ENCODE measurements at places on chromosomes 2 and 18. TPM values are rescaled to one million over a fixed set of nuclear protein-coding genes. Genes with fewer than 3 reads are reported as not detected.

AQP12A gene
- not detected for total RNA-seq

SNRNP27 gene
- total RNA-seq: 35.1 TPM

DCDC2C gene
- not detected for total RNA-seq

CYTIP gene
- total RNA-seq: 1.4 TPM

UGT1A4 gene
- not detected for total RNA-seq

REG1B gene
- not detected for total RNA-seq

C2orf68 gene
- 30.9 TPM for total RNA-seq

HRH4 gene
- under 0.01 TPM for total RNA-seq

ARHGAP28 gene
- total RNA-seq: 23.9 TPM

DYNC1I2 gene
- total RNA-seq: 109 TPM

DNA sequence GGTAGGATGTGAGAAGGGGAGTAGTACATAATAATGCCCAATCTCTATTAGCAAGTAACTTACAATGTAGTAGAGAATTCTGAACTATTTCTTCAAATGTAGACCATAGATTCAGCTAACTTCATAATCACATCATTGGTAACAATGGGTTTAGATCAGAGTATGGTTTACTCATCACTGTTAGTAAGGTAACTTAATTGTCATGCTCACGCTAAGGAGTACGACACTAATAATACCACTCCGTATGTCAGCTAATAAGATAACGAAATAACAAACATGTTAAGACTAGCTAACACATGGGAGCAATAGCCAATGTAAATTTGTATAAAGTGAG lies 56.4 kb upstream of the CCDC141 start:
- no peak overlapping the region for H3K27ac ChIP-seq
- no peak overlapping the region for H3K4me3 ChIP-seq
- H3K27me3 ChIP-seq: no peaks in the 10 kb centered on the region
- H3K36me3 ChIP-seq: peaks cover 20% of the 10 kb centered on the region

DNA sequence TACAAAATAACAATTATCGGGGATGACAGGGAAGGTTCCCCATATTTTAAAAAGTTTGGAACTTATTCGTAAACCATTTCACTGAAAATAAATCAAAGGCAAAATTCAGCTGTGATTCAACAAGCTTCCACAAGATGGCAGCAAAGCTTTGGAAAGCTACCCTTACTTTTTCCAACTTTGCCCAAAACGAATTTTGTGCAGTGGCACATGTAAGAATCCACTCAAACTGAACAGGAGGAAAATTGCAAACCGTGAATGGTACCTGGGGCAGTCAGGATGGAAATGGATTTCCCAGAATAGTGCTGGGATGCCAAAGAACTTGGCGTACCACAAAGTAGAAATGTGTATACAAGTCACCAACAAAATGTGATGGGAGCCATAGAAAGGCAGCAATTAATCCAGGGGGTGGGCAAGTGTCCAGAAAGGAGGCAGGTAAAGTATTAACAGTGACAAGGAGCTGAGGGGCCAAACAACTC lies 10.7 kb downstream of the RPL31 start:
- H3K27ac ChIP-seq: no peak overlapping the region
- peak; percentile 59 for DNase-seq
- H3K4me3 ChIP-seq: no peak overlapping the region

GRCh38 chr2:152301131-152301530 lies 33.8 kb upstream of the FMNL2 start:
- no peaks in the 10 kb centered on the region for H3K36me3 ChIP-seq
- DNase-seq: no peak
- H3K4me3 ChIP-seq: no peak overlapping the region
- no peaks in the 10 kb centered on the region for H3K27me3 ChIP-seq
- H3K27ac ChIP-seq: no peak overlapping the region
- H3K4me1 ChIP-seq: no peaks in the 10 kb centered on the region

- no peak overlapping the region for H3K27ac ChIP-seq
- no peaks in the 10 kb centered on the region for H3K27me3 ChIP-seq
- H3K36me3 ChIP-seq: no peaks in the 10 kb centered on the region
- H3K4me3 ChIP-seq: no peak overlapping the region
- H3K4me1 ChIP-seq: no peaks in the 10 kb centered on the region
These were observed 173.8 kb downstream of the BCL11A start for GRCh38 chr2:60379684-60380083.

DNA sequence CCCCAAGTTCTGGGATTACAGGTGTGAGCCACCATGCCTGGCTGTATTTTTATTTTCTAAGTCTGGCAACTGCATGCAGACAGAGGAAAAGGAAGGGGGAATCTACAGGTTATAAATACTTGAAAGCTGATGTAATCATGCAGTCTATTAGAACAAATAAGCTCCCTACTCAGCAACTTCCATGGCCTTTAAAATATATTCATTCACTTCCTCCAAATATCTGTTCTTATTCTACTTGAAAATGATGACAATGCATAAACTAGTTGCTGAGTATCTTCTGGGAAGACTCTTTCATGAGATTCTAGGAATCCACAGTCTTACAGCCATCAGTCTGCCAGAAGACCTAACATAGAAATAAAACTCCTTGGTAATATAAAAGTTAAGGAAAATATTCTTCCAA lies 66.9 kb upstream of the NCKAP5 start:
- H3K27ac ChIP-seq: no peak overlapping the region
- peaks cover 10% of the 10 kb centered on the region for H3K4me1 ChIP-seq
- no peaks in the 10 kb centered on the region for H3K27me3 ChIP-seq
- no peak for DNase-seq

DNA sequence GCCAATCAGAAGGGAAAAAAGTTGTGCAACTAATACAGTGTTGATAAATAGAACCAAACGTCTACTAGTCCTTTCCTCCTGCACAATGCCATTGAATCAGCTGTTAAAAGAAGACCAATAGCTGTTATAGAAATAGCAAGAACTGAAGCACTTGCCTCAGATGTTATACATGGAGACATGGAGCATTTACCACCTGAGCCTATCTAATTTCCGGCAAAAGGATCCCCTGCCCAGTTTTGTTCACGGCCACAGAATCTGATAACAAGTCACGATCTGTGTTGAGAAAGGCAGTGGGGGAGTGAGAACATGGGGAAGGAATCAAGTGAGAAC lies 285.4 kb downstream of the ZEB2 start:
- H3K4me3 ChIP-seq: no peak overlapping the region
- H3K4me1 ChIP-seq: peaks cover 9% of the 10 kb centered on the region
- no peak for DNase-seq
- H3K27me3 ChIP-seq: no peaks in the 10 kb centered on the region

- H3K4me1 ChIP-seq: no peaks in the 10 kb centered on the region
- H3K27me3 ChIP-seq: peaks cover 60% of the 10 kb centered on the region
- H3K36me3 ChIP-seq: no peaks in the 10 kb centered on the region
- H3K27ac ChIP-seq: no peak overlapping the region
- H3K4me3 ChIP-seq: no peak overlapping the region
These were observed 11.0 kb upstream of the LGALSL start for GRCh38 chr2:64442801-64443429.

- H3K36me3 ChIP-seq: peaks cover 35% of the 10 kb centered on the region
- peaks cover 95% of the 10 kb centered on the region for H3K4me1 ChIP-seq
- H3K27me3 ChIP-seq: no peaks in the 10 kb centered on the region
- H3K27ac ChIP-seq: peak overlapping the region; percentile 85
- DNase-seq: no peak
- peak overlapping the region; percentile 22 for H3K4me3 ChIP-seq
These were observed 17.8 kb downstream of the CRIM1 start for GRCh38 chr2:36373149-36373926.

DNA sequence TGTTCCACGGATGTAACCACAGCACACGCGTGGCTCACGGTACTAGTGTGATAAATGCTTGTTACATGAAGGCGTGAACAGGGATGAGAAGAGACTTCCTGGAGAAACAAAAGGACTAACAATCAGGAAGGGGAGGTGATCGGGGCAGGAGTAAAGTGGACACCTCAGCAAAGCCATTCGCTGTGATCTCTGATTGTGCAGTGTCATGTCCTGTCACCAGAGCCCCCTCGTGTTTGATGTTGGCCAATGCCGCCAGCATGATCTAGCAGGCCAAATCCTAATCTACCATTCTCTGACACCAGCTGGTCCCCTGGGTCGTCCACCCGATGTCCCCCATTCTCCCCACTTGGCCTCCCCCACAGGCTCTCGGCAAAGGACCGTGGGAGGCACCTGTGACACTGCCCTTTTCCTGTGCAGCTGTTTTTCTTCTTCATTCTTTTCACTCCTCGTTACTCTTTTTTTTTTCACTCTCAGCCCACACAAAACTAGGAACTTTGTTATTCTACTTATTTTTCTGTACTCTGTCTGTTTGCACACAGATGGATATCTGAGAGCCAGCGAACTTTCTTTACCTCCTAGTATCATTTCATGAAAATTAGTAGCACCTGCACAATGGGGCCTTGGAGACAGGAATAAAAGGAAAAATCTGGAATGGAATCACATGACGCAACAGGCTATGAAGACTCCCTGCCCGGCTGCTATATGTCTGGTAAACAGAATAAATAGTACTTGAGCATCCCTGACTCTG lies 146.8 kb downstream of the TGIF1 start:
- DNase-seq: no peak
- H3K4me1 ChIP-seq: peaks cover 41% of the 10 kb centered on the region
- H3K27ac ChIP-seq: peak overlapping the region; percentile 95
- H3K4me3 ChIP-seq: no peak overlapping the region

- no peaks in the 10 kb centered on the region for H3K27me3 ChIP-seq
- H3K4me3 ChIP-seq: no peak overlapping the region
- DNase-seq: no peak
- peaks cover 18% of the 10 kb centered on the region for H3K4me1 ChIP-seq
- no peak overlapping the region for H3K27ac ChIP-seq
- no peaks in the 10 kb centered on the region for H3K36me3 ChIP-seq
These were observed 43.9 kb upstream of the B3GNT2 start for GRCh38 chr2:62152000-62152399.

GRCh38 chr2:156065912-156066311 lies 266.6 kb downstream of the NR4A2 start:
- no peak overlapping the region for H3K27ac ChIP-seq
- no peak for DNase-seq
- no peaks in the 10 kb centered on the region for H3K27me3 ChIP-seq

DNA sequence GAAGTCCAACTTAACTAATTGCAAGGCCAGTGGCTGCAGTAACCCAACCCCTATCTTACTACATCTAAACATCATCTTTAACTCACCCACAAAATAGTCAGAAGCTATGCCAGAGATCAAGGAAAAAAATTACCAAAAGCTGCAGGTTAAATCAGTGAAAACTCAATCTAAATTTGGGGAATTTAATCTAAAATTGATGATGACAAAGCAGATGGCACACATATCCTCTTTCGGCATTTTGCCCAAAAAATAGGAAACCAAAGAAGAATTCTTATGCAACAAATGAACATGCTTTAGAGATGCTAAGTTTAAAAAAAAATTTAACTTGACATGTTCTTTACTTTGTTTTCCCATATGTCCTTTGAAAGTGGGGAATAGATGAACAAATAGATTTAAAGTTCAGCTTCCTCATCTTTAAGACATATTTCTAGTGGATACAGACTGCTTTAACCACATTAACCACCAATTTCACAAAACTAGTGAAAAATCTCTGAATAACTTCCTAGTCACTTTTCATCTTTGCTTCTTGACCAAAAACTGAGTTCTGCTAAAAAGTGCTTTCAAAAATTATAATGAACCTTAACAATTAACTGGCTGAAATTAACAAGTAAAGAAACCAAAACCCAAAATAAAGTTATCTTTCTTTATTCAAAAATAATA lies 74.3 kb upstream of the CCDC150 start:
- peaks cover 10% of the 10 kb centered on the region for H3K4me1 ChIP-seq
- no peaks in the 10 kb centered on the region for H3K36me3 ChIP-seq
- no peak overlapping the region for H3K27ac ChIP-seq
- H3K27me3 ChIP-seq: no peaks in the 10 kb centered on the region
- H3K4me3 ChIP-seq: no peak overlapping the region

DNA sequence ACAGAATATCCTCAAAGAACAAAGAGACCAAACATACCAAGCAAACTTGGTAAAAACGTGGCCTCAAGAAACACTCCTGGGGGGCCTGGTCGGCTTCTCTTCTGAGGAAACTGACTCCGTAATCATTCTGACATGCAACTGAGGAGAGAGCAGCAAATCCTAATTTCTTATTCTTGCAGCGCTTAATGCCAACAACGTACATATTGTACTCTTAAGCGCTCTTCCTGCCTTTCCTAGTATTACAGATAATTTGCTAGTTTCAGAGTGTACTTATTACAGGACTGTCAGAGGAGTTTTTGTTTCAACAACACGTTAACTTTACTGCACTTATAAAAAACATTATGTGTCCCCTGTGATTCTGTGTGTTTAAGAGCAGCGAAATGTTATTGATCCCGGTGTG lies 64.9 kb downstream of the ZNF521 start:
- H3K4me1 ChIP-seq: peaks cover 27% of the 10 kb centered on the region
- no peaks in the 10 kb centered on the region for H3K36me3 ChIP-seq
- DNase-seq: no peak
- no peaks in the 10 kb centered on the region for H3K27me3 ChIP-seq
- no peak overlapping the region for H3K4me3 ChIP-seq

DNA sequence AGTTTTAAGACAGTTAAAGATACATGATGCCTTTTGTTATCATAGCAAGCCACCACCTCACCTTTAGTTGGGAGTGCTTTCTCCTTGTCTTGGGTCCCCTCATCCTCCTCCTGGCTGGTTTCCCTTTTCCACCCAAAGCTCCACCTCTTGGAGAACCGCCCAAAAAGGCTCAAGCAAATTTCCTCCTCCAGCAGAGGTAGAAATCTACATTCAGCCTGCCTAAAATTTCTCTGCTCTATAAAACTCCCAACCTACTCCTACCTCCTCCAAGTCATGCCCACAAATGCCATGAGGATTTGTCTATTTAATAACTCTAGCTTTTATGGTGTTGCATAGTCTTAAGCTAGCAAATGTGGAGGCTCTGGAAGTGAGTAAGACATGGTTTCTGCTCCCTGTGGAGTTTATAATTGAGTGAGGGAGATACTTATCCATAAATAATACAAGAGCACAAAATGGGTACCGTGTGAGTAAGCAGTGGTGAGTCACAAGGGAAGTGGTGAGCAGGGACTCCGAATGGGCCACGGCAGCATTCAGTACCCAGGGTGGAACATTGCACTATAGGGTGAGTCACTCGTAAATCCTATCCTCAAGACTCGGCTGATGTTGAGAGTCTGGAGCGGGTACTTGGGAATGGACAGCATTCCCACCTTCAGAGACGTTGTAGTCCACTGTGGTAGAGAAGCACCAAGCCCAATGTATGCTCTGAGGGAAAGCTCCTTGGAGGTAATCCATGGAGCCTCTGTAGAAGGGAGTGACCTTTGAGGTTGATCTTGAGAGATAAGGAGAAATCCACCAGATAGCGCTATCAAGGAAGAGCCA lies 146.3 kb downstream of the RTN4 start:
- no peaks in the 10 kb centered on the region for H3K27me3 ChIP-seq
- peak overlapping the region; percentile 22 for H3K4me3 ChIP-seq
- DNase-seq: peak; percentile 84
- H3K36me3 ChIP-seq: no peaks in the 10 kb centered on the region
